ENCODE measurements at places on chromosomes 1 and 21. TPM values are rescaled to one million over a fixed set of nuclear protein-coding genes. Genes with fewer than 3 reads are reported as not detected.
A peak's percentile ranks its signal among the peaks of the same experiment; 100 is the strongest.

- no peak for DNase-seq
Observed at GRCh38 chr1:46128344-46128743, 4.1 kb downstream of the PIK3R3 start.

DNA sequence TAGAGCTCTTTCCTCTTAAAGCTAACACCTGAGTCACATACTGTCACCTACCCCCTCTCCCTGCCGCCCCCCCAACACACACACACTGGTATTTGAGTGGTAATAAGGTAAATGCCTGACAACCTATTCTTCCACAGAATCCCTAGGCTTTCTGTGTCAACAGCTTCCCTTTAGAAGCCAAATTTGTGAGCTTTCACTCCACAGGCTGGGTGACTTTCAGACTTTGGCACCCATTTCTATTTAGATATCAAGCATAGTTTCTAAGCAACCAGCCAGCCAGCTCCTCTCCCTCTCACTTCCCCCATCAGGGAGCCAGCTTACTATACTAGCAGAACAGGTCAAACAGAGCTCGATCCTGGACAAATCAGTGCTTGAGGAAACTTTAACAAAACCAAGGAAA, 3.2 kb upstream of the C1orf74 start:
- DNase-seq: no peak

GRCh38 chr1:216914974-216915373, 191.7 kb upstream of the ESRRG start:
- DNase-seq: no peak

- DNase-seq: no peak
Observed at GRCh38 chr1:58870298-58870676, 86.4 kb upstream of the JUN start.

GRCh38 chr1:116682641-116683221, 15.2 kb upstream of the IGSF3 start:
- no peak for DNase-seq

GRCh38 chr1:2927393-2928360, 93.6 kb upstream of the ACTRT2 start:
- no peak for DNase-seq

DNA sequence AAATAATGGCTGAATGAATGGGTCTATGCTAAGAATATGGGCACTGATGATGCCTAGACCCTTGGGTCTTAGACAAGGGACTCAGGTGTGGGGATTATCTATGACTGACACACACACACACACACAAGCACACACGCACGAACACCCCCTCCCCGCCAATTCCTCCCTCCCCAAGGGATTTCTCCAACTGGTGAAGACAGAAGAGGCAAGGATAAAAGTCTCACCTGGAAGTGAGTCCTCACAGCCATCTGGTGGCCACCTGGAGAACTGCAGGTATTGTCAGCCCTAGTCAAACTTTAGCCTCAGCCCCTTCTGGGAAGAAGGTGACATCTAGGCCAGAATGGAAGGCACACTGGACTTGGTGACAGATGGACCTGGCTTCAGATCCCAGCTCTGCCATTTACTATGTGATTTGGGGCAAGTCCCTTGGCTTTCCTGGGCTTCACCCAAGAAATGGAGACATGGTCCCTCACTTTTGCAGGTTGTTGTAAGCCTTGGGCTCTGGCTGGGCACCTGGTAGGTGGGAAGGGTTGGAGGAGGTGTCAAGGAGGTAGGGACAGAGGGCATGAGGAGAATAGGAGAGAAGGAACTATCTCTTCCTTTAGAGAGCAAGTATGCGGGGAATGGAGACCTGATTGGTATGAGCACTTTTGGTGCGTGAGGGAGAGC, 4.0 kb upstream of the GPR3 start:
- peak; percentile 64 for DNase-seq

GRCh38 chr1:98176936-98177335, 256.1 kb upstream of the DPYD start:
- no peak for DNase-seq

DNA sequence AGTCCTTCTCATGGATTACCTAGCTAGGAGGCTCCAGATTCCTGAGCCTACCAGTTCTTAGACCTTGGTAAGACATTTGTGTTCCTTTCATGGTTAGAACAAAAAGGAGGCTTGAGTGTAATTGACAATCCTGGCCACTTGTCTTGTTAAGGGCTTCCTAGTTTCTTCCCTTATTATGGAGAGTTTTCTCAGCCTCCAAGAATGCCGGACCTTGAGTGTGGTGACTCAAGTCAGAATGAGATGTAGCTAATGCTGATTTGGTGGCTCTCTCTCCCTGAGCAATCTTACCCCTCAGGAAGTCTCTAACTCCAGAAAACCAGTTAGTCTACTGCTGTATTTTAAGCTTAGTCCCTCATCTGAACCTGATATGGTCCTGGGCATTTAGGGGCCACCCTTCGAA, 14.3 kb downstream of the CHI3L2 start:
- no peak for DNase-seq

CDKN2C gene
- total RNA-seq: 17.1 TPM

- peak; percentile 13 for DNase-seq
Observed at GRCh38 chr1:1185101-1185765, 11.6 kb downstream of the TTLL10 start.

CELSR2 gene
- total RNA-seq: 7.4 TPM

DNA sequence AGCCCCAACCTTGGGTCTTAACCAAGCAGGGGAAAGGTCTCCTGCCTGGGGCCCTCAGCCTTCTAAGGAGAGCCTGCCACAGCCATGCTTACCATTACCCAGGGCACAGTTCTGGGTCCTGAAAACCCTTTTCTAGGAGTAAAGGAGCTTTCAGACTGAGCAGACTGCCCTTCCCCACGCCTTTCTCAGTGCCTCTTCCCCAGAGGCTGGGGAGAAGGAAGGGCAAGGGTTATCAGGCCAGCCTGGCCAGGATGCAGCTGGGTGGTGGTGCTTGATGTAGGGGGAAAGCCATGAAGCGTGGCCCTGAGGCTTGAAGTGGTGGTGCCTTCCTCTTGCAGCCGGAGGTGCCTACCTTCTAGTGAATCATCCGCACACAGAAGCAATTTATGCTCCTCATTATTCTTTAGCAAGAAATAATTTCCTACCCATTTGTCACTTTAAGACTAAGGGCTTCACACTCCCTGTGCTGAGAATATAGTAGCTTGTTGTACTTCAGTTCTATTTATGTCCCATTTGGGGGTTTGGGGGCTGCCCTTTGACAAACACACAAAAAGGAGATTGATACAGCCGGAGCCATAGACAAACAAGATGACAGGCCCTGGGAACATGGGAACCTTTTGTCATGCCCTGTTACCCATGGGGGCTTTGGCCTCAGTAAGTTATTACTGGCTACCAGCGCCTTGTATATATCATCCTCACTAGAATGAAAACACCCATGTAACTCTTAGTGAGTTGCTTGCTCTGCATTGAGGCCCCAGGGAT, 40.7 kb downstream of the MAN1C1 start:
- no peak for DNase-seq

GRCh38 chr1:21661886-21662285, 7.3 kb downstream of the RAP1GAP start:
- no peak for DNase-seq

ACTL8 gene
- total RNA-seq: not detected

GRCh38 chr1:24769656-24770651, 24.7 kb downstream of the CLIC4 start:
- no peak for DNase-seq

PTPRF gene
- not detected for total RNA-seq

GRCh38 chr1:19815801-19816736, 986 bp upstream of the RNF186 start:
- DNase-seq: no peak

GRCh38 chr1:245215071-245215470, 60.3 kb downstream of the KIF26B start:
- DNase-seq: no peak

DNA sequence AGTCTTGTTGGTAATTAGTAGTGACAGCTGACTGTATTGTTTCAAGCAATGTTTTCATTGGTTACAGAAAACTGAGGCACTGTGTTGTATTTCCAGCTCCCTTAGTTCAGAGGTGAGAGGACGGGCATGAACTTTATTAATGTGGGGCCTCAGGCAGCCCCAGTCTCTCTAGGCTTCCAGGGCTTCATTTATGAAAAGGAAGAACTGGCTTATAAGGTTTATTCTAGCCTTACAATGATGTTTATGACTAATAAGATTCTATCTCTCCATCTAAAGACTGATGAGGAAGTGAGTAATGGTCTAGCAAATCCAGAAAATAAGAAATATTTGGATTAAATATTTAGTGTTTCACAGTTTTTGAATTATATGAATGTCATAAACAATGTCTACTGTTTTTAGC, 41.5 kb downstream of the CBS start:
- no peak for DNase-seq

DNA sequence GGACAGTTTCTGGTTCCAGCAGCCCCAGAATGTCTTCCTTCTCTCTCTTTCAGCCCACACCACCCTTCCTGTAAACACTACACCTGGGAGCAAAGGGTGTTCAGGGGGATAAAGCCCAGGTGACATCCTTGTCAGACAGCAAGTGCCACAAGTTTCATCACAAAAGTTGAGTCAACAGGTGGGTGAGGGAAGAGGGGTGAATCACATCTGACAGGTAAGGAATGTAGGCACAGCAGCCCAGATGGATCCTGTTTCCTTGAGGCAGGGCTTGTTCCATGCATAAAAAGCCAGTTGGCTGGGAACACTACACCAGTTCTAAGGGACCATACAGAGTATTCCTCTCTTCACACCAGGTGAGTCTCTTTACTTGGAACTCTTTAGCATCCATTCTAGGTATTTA, at the start of gene SPRR1B:
SPRR1B (plus strand) TSS at position 309 of the 400 bp plus-strand sequence. CDS start 1,143 bp downstream, outside the sequence.
- no peak for DNase-seq

IL22RA1 gene
- total RNA-seq: not detected

DNA sequence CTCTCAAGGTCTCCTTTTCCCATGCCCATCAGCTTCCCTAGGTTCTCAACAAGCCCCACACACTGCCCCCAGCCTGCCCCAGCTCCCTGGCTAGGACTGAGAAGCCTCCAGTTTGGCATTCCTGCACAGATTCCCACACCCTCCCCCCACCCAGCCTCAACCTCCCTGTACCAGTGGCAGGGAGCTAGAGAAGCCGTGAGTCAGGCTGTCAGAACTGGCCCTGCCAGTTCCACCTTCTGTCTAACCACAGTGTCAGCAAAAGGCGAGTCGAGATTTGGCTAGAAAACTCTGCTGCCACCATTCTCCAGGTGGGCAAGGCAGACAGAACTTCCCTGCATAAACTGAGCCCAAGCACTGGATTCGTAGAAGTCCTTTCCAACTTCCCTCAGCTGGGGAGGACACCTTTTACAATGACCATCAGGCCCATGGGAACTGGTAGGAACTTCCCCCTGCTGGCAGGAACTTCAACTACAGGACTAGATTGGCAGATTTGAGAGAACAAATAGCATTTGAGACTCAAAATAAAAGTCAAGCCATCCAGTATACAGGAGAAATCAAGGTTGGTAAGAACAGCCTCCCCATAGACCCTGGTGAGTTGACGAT, 31.0 kb downstream of the TNNT2 start:
- no peak for DNase-seq

- DNase-seq: no peak
Observed at GRCh38 chr1:182069028-182069466, 7.5 kb upstream of the ZNF648 start.

DCLRE1B gene
- total RNA-seq: 5.5 TPM

SRGAP2C gene
- 24.0 TPM for total RNA-seq

ATP5IF1 gene
- 101 TPM for total RNA-seq

PRAMEF14 gene
- total RNA-seq: not detected

DNA sequence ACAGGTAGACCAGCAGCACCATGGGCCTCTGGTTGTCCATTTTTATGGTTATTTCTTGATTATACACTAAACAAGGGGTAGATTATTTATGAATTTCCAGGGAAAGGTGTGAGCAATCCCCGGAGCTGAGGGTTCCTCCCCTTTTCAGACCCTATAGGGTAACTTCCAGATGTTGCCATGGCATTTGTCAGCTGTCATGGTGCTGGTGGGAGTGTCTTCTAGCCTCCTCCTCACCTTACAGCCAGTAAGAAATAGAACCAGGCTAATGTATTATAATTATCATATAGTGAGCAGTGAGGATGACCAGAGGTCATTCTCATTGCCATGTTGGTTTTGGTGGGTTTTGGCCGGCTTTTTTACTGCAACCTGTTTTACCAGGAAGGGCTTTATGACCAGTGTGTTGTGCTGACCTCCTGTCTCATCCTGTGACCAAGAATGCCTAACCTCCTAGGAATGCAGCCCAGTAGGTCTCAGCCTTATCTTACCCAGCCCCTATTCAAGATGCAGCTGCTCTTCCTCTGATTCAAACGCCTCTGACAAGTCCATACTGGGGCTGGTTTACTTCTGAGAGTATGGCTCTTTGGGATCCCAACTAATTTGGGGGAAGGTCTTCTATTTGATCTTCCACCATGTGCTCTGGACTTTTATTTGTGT, 13.5 kb upstream of the TINAGL1 start:
- no peak for DNase-seq

GRCh38 chr1:1853593-1854257, 37.2 kb downstream of the GNB1 start:
- no peak for DNase-seq

GBP6 gene
- total RNA-seq: 0.23 TPM

MYOC gene
- not detected for total RNA-seq

- no peak for DNase-seq
Observed at GRCh38 chr1:219566951-219567947, 45.7 kb downstream of the ZC3H11B start.

PFKFB2 gene
- total RNA-seq: 5.3 TPM

- no peak for DNase-seq
Observed at GRCh38 chr21:43312751-43313169, 114.2 kb downstream of the SIK1 start.

DNA sequence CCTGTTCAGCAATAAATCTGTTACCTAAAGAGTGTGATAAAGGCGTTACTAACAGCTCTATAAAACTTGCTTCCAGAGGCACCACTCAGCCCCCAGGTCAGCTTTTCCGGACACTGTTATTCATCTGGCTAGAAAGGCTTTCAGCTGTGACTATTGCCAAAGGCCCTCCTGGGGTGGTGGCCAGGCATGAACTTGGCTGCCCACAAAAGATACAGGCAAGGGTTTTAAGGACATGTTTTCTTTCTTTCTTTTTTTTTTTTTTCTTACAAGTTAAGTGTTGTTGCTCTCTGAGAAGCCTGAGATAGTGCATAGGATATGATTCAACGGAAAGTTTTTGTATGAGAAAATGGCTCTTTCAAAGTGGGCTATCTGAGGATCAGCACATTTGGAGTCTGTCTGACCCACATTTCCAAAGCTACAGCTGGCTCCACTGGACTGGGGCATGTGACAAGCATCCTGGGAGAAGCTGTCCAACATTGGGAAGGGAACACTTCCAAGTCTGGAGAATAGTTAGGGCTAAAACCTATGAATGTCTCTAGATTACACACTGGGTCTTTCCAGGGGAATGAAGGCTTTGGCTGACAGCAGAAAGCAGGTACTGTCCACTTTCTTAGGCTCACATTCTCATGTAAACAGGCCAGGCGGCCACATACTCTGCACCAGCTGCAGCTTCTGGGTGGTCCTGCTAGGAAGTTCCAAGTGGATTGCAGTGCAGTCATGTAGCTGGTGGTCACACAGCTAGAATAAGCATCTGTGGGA, 639.7 kb downstream of the LMO4 start:
- DNase-seq: no peak

DNA sequence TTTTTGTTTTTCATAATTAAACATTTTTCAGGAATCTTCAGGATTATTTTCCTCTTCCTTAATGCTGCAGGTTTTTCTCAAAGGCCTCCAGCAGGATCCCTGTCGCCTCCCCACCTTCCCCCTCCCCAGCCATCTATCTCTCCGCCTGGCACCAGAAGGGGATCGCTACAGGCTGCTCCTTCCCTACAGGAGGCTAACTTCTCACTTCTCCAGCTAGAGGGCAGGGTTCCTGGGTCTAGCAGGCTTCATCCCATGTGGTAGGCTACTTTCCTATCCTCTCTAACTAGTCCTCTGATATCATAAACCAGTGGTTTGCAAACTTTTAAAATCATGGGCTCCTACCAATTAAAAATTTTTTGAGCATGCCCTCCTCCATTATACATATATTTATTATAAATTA, 104.1 kb downstream of the KCNN3 start:
- no peak for DNase-seq

SLC35F3 gene
- not detected for total RNA-seq
